ENCODE measurements at places on chromosomes 6 and 20.

DNA sequence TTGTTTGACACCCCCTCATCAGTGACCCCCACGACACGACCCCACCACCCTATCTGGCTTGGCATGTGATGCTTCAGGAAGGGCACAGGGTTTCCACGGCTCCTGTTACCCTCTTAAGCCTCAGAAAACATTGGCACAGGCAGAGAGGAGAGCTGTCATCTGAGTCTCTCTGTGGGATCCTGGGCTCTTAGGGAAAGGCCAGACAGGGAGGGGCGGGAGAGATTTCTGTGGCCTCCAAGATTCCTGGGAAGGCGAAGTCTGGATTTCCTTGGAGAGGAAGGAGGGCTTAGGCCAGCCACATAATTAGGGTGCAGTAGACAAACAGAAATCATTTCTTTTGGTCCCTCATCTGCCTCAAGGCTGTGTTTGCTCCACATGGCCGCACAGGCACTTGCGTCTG is 191.6 kb upstream of the SNX9 start:
- DNase-seq: peak; percentile 24

DNA sequence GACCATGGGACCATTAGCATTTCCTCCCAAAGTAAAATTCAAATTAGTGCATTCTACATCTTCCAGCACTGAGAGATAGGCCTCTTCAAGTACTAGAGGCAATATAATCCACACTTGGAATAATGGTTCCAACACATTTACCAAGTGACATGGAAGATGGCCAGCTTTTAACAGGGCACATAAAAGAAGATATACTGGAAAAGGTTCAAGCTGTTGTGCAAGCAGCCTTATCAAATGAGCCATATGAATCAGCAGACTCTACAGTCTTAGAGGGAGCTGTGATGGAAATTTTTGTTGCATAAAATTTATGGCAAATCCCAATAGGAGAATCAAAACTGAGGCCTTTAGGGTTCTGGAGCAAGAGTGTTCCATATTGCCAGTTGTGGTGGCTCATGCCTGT is 526.6 kb upstream of the IRAK1BP1 start:
- DNase-seq: no peak

GRCh38 chr6:151324488-151324825 is 66.9 kb downstream of the ZBTB2 start:
- no peak for DNase-seq

DNA sequence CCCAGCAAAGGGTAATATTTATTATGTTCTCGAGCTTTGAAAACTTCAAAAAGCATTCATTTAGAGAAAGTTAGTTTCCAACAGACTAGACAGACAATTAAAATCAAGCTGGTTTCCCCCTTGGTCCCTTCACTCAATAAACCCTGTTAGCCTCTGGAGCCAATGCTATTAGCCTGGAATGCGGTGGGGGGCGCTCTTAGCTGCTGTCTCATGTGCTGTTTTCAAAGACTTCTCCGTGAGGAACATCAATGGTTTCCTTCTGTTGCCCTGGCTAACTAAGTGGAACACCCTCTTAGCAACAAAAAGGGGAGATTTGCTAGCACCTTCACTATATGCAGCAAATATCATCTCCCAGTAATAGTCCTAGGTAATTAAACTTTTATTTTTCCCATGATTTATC is 86.4 kb downstream of the LY86 start:
- no peak for DNase-seq

DNA sequence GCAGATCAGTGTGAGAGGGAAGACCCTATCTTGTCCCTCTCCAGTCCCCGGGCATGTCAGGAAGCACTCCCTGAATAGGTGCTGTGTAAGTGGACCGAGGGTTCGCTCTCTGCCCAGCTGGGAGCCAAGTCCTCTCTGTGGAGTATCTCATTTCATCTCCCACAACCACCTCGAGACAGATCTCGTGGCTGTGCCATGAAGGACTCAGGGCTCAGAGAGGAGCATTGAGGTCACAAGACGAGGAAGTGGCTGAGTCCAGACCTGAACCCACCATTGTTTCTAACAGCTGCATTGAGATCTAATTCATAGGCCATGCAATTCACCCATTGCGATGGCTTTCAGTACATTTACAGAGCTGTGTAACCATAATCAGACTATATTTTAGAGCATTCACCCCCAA is 34.7 kb upstream of the STX16 start:
- DNase-seq: peak; percentile 59

DNA sequence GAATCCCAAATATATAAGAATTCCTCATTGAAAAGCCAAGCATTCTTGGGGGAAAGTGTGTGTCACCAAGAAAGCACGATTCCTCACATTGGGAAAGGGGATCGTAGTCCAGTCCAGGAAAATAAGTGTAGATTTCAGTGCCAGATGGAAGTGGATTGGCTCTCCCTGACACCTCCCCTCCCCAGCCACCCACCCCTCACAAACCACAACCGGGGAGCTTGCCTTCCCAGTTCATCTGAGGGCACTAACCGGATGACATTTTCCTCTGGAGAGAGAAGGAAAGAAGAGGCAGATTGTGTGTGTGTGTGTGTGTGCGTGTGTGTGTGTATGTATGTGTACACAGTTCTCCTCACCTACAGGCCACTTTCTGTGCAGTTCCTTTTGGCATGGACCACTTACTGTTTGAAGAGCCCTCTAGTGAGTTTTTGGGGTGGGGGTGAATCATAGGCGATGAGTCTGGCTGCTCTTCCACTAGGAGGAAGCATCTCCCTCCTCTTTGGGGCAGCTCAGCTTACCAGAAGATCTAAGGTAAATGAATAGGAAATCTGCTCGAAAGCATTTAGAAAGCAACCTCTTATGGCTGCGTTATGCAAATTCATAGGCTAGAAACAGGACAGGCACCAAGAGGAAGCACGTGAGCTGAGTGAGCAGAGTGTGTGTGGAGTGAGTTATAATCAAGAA is 20.8 kb downstream of the DAAM2 start:
- no peak for DNase-seq

DNA sequence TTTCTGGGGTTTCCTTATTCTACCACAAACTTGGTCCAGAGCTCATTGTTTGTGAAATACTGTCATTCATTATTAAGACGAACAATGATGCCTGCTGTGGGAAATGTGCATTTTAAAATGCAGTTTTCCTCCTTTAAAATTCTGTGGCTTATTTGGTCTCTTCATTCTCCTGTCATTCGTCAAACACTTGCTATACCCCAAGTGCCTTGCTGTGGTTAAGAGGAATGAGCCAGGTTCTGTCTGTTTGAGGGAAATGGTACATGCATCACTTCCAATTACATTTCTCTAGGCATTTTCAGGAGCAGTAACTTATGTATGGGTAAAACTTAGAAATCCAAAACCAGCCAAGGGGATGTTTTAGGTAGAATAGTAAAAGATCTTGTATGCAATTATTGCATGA is 1087.7 kb downstream of the KIF16B start:
- DNase-seq: no peak

DNA sequence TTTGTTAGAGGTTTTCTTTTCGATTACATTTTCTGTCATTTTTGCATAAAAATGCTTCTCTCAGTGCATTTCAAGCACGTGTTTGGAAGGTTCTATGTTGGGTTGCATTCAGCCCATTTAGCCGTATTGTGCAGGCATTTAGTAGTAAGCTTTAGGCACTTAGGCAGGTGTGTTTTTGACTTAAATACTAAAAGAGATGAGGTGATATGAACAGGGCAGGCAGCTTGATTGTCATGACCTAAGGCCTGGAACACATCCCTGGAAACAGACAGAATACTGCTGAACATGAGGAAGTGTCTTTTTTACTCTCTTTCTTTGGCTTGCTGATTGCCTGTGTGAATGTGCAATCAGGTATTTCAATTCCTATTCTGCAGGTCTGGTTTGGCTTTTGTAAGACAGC is 610.5 kb upstream of the MAN1A1 start:
- DNase-seq: no peak

DNA sequence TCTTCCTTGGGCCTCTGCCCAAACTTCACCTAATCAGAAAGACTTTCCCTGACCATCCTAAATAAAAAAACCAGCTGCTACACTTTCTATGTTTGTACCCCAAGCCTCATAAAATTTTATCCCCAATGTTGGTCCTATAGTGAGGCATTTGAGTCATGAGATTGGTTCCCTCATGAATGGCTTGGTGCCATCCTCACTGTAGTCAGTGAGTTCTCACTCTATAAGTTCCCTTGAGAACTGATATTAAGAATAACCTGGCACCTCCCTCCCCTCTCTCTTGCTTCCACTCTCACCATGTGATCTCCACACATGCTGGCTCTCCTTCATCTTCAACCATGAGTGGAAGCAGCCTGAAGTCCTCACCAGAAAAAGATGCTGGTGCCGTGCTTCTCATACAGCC is 316.9 kb upstream of the PRDM1 start:
- DNase-seq: no peak

DNA sequence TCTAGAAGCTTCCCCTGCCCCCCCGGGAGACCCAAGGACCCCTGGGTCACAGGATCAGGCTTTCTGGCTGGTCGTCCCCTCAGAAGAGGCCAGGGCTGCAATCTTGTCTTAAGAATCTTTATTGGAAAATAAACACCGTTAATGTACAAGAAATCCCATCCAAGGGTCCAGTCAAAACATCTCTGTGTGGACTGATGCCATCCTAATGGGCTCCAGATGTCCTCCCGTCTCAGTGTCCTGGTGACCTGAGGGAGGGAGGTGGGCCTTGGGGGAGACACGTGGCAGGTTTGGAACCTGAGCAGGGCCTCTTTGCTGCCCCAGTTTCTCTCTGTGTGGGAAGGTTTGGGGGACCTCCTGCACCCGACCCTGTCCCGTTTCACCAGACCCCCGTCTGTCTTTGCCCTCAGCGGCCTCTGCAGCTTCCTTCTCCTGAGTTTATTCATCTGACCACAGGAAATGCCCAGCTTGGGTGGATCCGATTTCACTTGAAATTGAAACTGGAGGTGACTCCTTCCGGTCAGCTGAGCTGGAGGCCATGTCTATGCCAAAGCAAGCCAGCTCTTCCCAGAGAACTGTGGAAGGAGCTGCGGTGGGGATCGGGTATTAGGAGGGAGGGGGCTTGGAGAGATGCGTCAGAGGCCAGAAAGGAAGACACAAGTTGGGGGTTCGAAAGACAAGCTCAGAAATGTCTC is 75.1 kb downstream of the SLC2A10 start:
- DNase-seq: no peak

DNA sequence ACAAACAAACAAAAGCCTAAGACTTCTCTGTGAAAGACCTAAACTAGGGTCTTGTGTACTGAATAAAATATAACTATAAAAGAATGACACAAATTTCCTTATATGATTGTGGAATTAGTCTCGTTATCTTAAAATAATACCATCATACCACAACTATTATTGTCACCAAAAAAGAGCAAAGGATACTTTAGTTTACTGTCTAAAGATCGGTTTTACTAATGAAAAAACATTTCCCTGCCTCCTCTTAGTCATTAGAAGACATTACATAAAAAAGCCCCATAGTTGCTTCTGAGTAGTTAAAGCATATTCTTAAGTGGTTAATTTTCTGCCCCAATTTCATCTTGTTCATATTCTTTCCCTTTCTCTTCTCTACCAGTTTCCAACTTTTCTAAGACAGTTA is 33.1 kb downstream of the PRL start:
- no peak for DNase-seq

GRCh38 chr20:49697071-49697470 is 16.6 kb downstream of the B4GALT5 start:
- no peak for DNase-seq

Measured in aorta (tissue), 5 donors.